ENCODE measurements at places on chromosomes 7 and 10.

- DNase-seq = no peak
These were observed 238.1 kb upstream of the ZWINT start for GRCh38 chr10:56599201-56599600.

DNA sequence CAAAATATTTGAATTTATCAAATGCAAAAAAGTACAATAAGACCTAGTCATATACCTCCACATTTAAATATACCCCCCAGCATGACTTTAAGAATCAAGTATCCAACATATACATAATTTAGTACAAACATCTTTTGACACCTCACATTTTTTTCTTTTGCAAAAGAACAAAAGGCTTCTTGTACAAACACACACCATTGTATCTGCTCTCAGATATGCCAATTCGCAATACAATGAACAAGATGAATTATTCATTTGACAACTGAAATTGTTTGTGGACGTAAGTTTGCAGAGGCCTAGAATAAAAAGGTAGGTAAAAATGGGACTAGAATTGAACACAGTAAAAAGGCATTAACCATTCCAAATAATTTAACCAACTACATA lies 154.4 kb downstream of the CACNA2D1 start:
- DNase-seq = no peak

DNA sequence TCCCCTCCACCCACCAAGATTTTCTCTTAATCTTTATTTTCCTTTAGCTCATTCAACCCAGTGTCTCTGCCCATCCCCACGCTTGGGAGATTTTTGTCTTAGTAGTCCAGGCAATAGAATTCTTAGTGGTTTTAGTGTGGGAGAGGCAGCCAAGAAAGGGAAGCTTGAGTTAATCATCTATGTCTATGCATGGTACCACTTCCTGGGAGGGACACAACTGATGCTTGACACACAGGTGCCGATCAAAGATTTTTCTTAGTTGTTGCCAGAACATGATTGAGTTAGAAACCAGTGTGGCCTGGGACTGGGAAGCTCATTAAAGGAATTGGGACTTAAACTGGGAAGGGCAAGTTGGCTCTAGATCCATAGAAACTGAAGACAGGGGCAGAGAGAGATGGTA lies 3.1 kb downstream of the STRA8 start:
- no peak for DNase-seq

DNA sequence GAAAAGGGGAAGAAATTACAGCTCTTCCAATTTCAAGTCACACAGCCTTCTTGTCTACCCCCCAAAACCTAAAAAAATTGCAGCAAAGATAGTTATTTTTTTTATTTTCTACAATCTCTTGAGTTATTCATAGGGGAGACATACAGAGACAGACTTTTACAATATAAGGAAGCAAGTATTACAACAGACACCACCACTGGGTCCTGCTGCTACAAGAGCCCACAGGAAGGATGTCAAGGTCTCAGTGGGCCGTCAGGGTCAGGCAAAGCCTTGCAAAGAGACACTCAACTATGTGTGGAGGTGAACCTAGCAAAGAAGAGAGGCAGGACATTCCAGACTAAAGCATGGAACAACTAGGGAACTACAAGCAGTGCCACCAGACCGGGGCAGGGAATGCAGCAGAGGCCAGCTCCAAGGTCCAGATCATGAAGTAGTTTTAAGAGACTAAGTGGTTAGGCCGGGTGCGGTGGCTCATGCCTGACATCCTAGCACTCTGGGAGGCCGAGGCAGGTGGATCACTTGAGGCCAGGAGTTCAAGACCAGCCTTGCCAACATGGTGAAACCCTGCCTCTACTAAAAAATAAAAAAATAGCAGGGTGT lies 28.2 kb upstream of the ZCCHC24 start:
- no peak for DNase-seq

DNA sequence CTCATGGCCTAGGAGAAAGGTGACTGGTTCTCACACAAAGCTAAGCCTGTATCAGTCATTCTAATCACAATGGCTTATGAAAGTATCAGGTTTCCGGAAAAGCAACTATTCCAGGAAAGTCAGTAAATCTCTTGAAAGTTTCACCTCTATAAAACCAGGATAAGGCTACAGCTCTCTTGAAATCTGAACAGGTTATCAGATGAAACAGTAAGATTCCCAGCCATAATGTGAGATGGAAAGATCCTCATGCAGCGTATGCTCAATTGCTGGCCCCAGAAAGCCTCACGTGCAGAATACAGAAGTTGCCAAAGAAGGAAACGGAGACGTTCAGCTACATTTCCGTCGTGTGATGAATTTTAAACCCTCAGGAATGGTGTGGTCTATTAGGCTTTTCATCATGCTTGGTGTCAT lies 90.0 kb downstream of the PFKFB3 start:
- no peak for DNase-seq

DNA sequence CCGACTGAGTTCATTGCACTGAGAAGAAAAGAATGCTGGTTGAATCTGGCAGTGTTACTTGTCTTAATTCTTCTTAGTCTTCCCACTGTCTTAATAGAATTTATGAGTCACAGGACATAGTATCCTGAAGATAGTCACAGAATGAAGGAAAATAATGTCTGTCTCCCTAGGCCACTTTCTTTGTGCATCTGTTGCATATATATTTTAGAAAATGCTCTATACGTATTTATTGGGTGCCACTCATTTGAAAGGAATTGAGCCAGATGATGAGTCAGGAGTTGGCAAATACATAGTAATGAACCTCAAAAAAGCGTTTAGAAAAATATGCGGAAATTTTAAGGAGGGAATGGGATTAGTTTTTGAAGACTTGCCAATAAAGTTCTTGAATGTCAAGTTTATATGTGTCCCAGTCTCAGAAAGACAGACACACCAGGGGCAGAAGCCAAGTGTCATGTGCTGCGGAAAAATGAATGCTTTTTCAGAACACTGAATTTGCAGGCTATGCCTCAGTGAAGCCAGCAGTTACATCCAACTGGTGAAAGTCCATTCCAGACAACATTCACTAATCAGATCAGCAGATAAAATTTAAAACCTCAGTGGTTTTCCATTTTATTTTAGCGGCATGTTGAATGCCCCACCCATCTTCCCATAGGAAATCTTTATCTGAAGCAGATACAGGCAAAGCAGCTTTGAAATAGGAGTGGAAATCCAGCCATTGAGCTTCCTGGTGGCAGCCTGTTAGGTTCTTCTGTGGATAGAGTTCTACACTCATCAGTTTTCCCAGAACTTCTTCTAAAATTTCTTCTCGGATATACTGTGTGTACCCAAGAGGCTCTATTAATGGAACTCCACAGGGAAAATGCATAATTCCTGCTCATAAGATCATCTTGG lies 308.4 kb downstream of the BICC1 start:
- DNase-seq = no peak

DNA sequence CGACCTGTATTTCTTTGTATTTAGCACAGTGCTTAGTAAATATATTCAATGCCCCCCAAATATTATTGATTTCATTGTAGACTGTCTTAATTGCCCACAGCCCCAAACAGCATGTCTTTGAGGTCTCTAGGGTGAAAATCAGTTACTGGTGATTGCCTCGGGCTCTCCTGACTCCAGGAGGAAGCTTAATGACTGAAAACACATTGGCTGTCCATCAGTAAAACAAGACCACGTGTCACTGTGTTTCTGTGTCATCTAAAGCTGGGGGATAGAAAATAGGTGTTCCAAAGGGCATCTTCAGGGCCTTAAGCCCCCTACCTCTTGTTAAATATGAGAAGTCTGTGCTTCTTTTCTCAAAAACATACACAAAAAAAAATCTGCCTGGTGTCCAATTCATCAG lies 67.9 kb downstream of the CACNA2D1 start:
- no peak for DNase-seq

DNA sequence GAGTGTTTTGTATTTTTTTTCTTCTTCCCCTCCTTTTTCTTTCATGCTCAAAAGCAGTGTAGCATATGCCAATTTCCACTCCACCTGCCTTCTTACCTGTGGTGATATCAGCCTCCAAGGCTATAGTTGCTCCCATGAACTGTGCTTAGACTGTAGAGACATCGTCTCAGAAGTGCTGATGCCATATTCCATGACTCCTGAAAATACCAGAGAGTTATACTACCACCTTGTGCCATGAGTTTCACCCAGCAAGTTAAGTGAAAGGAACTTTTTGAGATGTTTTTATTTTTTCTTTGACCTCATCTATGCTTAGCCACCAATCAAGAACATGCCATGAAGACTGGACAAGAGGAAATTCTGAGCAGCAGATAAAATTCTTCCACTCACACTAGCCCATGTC lies 142.8 kb upstream of the SEMA3E start:
- DNase-seq = no peak

DNA sequence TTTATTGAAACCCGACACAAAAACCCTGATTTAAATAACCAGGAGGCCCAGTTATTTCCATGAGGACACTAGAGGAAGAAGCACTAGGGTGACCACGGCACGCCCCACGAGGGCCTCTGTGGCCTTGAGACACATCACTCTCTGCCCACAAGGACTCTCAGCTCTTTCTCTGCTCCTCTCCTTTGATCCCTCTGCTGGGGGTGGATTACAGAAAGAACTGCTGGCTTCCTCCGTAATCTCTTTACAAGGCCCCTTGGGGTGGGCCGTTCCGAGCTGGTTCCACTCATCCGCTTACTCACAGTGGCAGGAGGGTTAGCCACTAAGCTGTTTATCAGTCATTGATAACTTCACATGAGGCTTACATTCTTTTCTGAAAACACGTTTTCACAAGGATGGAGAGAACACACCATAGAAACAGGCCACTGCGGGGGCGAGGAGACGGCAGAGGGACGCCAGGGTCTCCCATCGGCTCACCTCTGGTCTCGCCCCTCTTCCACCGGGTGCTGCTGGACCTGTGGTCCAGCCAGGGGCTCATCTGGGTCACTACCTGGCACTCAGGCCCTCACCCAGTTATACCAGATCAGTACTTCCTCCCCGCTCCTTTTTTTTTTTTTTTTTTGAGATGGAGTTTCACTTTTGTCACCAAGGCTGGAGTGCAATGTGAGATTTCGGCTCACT lies 17.6 kb upstream of the PFKFB3 start:
- no peak for DNase-seq

DNA sequence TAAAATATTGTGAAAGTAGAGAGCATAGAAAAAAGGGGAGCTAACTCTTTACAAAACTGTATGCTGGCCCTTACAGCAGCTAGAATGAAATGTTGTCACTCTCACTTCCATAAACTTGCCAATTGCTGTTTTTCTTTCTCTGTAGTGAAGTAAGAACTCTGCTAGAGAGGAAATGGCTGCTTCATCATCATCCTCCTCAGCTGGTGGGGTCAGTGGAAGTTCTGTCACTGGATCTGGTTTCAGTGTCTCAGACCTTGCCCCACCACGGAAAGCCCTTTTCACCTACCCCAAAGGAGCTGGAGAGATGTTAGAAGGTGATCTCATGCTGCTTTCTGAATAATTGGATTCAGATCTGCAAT lies 7.6 kb upstream of the ASCC1 start:
- no peak for DNase-seq

GRCh38 chr10:96266118-96266770 lies 5.1 kb downstream of the BLNK start:
- no peak for DNase-seq

- DNase-seq = no peak
These were observed 18.4 kb downstream of the NKX2-3 start for GRCh38 chr10:99551158-99551557.

GRCh38 chr10:83817797-83818196 lies 321.5 kb upstream of the GHITM start:
- no peak for DNase-seq

DNA sequence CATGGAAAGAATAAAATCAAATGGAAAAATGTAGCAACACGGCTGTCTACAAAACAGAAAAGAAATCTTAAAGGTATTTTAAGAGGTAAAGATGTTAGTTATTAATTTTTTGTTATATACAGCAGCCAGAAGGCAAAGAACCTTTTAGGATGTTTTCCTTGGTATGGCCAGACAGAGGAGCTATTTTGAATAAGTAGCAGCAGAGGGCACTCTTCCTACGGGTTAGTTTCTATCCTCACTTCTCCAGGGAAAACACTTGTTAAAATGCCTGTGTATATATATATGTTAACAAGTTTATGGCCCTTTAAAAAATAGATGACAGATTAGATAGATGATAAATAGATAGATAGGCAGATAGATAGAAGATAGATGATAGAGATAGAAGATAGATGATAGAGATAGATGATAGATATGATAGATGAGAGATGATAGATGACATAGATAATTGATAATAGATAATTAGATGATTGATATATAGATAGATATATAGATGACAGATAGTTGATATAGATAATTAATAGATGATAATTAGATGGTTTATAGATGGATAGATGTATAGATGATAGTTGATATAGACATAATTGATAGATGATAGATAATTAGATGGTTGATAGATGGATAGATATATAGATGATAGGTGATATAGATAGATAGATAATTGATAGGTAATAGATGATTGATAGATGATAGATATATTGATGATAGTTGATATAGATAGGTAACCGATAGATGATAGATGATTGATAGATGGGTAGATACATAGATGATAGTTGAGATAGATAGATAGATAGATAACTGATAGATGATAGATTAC lies 57.8 kb upstream of the WIPF3 start:
- DNase-seq = no peak

- no peak for DNase-seq
These were observed at the start of gene KEL for GRCh38 chr7:142961973-142962926. Gene KEL (minus strand): TSS chr7:142962363. CDS start chr7:142962206, 157 bp downstream.

- no peak for DNase-seq
These were observed 212.3 kb downstream of the DKK1 start for GRCh38 chr10:52526251-52526823.

DNA sequence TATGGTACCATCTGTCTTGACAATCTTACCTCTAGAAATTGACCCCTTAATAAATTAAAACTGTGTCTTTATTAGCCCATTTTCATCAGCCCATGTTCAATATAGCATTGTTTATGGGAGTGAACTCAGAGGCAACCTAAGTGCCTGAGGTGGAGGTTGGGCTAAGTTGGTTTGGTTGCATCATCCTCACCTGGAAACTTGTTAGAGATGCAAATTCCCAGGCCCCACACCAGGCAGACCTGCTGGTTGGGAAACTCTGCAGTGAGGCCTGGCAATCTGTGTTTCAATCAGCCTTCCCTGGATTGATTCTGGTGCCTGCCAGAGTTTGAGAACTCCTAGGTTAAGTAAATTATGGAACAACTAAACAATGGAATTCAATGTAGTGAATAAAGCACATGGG lies 9.4 kb upstream of the FAM170B start:
- DNase-seq = no peak

DNA sequence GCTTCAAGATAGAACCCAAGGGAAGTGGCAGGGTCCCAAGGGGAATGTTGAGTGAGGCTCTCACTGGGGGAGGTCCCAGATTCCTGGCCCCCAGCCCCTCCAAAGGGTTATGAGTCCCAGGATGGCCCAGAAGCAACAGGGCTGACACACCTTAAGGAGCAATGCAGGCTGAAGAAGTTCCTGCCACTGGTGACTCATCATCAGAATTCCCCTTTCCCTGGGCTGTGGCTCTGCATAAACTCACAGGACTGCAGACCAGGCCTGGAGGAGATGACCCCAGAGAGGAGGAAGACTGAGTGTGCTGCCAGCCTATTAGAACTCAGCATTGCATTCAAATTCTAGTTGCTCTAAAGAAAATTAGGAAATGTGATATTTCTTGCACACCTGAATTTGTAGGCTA lies 126.7 kb downstream of the DPP6 start:
- DNase-seq = no peak

GRCh38 chr7:92768501-92769393 lies 67.6 kb downstream of the CDK6 start:
- no peak for DNase-seq

GRCh38 chr10:117169480-117169879 lies 27.8 kb upstream of the KCNK18 start:
- DNase-seq = no peak
